ENCODE measurements at places on chromosomes 12 and 14.

- peak; percentile 75 for ATAC-seq
Measured at GRCh38 chr12:13000616-13000924, 505 bp upstream of the HEBP1 start.

- ATAC-seq = no peak
Measured at GRCh38 chr14:72576258-72576657, 317.6 kb downstream of the DPF3 start.

- ATAC-seq = no peak
Measured at GRCh38 chr12:1189163-1189562, 198.1 kb downstream of the ERC1 start.

GRCh38 chr12:53974084-53975063 lies at the start of gene HOTAIR:
Gene HOTAIR (minus strand): TSS chr12:53974954.
- peak; percentile 40 for ATAC-seq

DNA sequence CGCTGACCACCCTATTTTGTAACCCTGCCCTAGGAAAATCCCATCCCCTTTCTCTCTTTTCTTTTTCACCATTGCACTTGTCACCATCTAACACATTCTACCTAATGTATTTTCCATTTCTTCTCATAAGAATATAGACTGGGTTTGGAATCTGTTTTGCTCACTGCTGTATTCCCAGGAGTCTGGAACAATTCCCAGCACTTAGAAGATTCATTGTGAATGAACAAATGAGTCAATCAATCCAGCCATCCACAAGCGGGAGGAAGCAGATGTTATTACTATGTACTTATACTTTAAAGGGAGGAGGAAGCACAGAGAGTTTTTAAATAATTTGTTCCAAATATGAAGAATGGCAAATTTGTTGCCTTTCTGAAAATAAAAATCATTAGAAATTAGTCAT lies 142.1 kb downstream of the KIF21A start:
- ATAC-seq = no peak

DNA sequence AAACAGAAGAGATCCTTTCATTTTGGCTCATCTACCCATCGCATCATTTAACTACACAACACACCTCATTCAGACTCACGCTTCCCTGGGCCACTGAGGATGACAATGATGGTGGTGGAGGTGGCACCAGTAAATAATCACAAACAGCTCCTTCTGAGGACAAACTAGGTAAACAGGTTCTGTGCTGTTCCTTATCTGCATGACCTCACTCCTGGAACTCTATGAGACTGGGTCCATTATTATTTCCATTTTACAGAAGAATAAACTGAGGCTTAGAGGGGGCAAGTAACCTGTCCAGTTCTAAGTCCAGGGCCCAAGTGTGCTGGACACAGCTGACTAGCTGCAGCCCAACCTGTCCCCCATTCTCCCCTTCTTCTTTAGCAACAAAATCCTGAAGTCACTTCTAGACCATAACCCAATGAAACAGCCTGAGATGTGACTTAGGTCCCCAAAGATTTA lies 50.4 kb downstream of the ITPK1 start:
- no peak for ATAC-seq

DNA sequence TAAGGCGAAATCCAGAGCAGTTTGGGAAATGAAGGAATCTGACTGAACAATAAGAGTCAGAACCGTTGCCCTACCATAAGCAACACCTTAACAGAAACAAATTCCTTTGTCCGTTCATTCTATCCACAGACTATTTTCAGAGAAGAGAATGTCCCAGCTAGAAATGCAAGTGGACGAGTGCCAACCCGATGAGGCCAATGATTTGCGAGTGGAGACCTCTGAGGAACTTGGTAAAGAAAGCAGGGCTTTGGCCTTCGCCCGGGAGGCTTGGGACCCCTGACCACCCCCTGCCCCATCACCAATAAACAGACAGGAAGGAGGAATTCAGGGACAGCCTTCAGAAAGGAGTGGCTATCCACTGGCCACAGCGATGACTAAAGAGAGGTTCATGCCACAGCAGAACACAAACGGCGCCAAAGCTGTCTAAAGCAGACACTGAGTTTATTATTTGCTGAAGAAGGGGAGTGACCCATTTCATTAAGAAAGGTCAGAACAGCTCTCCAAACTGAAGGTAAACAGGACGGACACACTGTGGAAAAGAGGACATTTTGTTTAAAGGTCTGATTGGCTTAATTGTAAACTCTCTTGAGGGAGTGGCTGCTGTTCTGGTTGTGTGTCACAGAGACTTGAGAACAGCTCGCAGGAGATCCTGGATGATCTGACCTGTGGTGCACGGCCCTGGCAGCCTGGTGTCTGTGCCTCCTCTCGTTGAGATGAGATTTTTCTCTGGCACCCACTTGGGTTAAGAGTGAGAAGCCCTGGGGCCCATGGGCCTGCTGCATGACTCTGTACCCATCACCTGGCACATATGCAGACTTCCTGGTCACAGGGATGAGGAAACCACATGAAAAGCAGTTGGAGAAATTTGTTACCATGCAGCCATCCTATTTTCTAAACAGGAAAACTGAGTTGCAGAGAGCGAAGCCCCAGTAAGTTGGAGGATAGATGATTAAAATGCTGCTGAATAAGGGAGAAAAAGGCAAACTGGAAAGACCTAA lies 142.0 kb upstream of the PZP start:
- ATAC-seq = no peak

DNA sequence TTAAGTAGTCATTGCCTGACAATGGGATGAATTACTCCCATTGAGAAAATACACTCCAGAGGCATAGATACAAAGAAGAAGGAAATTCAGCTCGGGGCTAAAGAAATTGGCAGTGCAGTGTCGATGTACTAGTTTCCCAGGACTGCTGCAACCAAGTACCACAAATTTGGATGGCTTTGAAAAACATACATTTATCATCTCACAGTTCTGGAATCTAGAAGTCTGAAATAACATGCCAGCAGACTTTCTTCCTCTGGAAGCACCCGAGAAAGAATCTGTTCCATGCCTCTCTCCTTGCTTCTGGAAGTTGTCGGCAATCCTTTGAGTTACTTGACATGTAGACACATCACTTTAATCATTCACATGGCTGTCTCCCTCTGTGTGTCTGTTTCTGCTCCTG lies 101.9 kb downstream of the TMTC3 start:
- ATAC-seq = no peak

DNA sequence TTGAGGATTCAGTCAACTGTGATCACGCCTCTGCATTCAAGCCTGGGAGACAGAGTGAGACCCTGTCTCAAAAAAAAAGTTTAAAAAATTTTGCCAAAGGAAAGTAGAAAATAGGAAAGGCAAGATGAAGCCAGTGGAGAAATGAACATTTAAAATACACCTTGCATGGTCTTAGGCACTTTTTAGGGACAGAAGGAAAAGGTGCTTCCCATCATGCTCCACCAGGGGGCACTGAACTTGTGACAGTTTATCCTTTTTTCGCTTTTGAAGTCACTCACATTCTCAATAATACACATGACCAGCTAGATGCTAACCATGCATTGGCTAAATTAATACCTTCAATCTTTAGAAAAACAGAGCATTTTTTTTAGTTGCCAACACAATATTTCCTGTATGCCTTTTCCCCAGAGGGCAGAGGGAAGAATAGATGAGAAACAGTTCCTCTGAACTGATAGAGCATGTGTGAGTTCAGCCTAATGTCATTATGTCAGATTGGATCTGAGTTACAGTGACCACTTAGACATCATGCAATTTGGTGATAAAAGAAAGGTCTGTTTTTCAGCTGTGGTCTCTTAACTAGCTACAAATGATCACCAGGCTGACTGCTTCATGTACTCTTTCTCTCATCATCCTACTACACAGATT lies 221.8 kb upstream of the SSTR1 start:
- ATAC-seq = no peak

- no peak for ATAC-seq
Measured at GRCh38 chr12:43293396-43293795, 258.6 kb downstream of the ADAMTS20 start.

- peak; percentile 29 for ATAC-seq
Measured at GRCh38 chr14:20468764-20469241, 403 bp upstream of the PNP start.

DNA sequence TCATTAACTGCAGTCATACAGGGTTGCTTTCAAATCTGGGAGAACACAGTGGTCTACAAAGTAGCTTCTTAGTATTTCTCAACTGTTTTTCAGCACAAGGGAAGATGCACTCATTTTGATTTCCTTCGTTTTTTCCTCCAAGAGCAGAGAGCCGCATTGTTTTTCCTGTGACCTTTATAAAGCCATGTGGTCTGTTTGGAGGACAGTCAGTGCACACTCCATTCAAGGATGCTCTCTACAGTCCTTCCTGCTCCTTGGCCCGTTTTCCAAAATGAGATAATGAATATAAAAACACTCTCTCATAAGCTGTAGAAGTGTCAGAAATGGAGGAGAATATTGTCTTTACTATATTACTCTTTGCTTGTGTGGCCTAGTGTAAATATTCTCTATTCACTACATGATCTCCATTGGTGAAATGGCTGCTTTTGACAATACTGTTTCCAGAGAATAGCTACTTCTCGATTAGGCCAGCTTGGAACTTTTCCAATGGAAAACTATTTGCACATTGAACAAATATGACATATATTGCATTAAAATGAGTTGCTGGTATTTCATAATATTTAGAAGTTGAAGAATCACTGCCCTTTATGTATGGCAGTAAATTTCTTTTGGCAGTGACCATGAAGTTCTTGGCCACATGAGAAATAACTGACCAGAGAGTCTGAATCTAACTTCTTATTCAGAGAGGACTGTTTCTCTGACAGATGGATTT lies 393.1 kb upstream of the RGS6 start:
- ATAC-seq = peak; percentile 60

DNA sequence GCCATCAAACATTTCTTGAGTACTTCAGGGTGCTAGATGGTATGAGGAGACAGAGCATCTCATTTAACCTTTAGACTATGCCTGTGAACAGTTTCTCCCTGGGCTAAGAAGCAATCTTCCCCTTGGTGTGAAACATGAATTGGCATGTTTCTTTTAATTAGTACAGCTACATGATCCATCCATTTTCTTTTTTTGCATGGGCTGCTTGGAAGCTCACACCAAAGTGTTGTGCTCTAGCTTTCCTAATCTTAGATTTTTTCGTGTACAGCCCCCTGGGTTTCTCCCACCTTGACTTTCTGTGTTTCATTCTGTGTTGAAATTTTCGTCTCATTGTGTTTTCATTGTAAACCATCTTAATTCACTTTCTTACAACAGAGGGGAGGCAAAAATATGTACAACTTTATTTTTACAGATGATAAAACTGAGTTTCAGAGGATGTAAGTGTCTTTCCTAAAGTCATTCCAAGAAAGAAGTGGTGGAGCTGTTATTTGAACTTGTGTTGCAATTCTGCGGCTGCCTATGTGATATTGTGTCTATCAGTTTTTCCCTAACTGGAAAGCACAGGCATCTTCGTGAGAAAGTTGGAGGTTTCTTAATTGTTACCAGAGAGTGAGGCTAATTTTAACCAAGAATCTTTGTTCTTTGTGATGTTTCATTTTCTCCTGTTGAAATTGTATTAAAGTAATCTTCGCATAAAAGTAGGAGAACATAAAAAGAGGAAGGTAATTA lies 64.5 kb downstream of the DAAM1 start:
- ATAC-seq = no peak

GRCh38 chr14:81986005-81986404 lies 452.4 kb upstream of the SEL1L start:
- no peak for ATAC-seq

DNA sequence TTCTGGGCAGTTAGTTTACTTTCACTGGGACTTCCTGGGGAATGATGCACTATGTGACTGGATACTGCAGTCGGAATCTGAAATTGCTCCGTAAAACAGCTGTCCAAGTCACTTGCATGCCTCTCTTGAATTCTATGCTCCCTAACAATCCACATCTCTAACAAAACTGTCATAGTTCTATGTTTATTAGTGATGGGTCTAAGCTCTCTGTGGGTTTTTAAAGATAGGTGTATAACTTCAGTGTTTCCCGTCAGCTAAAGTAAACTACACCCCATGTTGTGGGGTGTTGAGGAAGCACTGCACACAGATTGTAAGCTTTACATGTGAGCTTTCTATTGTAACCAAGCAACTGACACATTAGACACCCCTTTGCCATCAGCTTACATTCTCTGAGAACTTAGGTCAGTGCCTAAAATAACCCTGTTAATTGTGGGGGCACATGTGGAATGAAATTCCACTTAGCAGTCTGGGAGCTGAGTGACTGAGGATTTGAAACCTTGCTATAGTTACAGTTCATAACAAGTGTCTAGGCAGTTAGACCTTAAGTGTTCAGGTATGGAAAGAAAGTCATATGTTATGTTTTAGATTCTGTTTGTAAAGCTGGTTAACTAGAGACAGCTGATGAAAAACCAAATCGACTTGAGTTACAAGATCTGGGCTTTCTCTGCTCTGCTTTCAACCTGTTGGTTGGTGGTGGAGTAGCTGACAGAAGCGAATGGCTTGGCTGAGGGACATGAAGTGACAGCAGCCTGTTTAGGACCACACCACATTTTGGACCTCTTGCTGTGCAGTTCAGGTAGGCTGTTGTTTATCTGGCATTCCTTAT lies 165.7 kb downstream of the AKAP6 start:
- peak; percentile 64 for ATAC-seq

- no peak for ATAC-seq
Measured at GRCh38 chr14:104577847-104578301, 1.7 kb upstream of the C14orf180 start.

DNA sequence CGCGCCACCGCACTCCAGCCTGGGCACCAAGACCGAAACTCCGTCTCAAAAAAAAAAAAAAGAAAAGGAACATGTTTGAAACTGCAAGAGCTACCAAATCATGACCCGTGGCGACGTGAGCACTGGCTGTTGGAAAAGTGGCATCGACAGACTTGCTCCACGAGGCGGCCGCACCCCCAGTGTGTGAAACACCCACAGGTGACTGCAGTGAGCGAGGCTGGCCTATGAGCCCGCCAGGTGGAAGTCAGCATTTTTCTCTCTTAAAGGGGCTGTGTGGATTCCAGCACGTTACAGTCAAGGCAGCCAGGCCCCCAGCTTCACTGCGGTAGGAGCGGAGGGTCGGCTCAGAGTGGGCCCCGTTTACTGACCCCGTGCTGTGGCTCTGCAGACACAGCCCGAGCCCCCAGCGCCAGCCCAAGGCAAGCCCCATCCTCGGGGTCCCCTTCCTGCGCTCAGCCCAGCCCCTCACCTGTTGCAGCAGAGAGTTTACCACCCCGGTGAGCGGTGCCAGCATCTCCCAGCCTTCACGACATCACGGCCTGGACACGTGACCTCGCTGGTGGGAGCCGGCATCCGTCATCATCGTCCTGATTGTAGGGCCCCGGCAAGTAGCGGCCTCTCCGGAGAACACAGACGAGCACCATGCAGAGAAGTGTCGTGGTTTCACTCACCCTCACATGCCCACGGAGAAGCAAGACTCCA lies 54.3 kb upstream of the FBRSL1 start:
- ATAC-seq = no peak

GRCh38 chr14:100780646-100781355 lies 45.1 kb upstream of the MEG3 start:
- no peak for ATAC-seq

- no peak for ATAC-seq
Measured at GRCh38 chr12:11669348-11669747, 19.9 kb downstream of the ETV6 start.

GRCh38 chr12:60819794-60820193 lies 1224.0 kb downstream of the SLC16A7 start:
- ATAC-seq = no peak

- ATAC-seq = no peak
Measured at GRCh38 chr14:77782202-77782601, 17.7 kb upstream of the ADCK1 start.

- ATAC-seq = no peak
Measured at GRCh38 chr12:101832030-101832429, 1.3 kb upstream of the GNPTAB start.

GRCh38 chr12:64679487-64680001 lies 69.2 kb downstream of the RASSF3 start:
- peak; percentile 85 for ATAC-seq
